Activated naive CD4-positive, alpha-beta T cell (primary cell): ENCODE measurements at places on chromosomes 13 and 19.
A peak's percentile ranks its signal among the peaks of the same experiment; 100 is the strongest.

DNA sequence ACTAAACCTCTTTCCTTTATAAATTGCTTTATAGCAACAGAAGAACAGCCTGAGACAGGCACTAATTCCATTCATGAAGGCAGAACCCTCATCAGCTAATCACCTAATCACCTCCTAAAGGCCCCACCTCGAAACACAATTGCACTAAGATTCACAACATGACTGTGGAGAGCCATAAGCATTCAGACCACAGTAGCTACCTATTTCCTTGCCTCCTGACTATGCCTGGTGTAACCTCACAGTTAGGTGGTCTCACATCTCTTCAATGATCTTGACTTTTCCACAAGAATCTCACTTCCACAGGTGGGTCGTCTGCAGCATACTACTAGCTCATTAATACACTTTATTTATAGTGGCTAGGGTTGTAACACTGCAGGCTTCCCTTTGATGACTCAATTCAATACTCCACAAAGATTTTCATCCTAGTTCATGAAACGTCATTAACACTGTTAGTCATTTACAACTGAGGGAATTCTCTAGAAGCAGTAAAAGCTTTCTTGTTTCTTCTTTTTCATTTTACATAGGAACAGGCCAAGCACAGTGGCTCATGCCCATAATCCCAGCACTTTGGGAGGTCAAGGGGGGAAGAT is 27.1 kb downstream of the STK24 start:
- no peak for DNase-seq

GRCh38 chr13:42048342-42048683 is at the start of gene DGKH:
TSS of gene DGKH (plus strand) at chr13:42048648. CDS start at chr13:42048774, 126 bp downstream.
- DNase-seq, result no peak

GRCh38 chr19:3785451-3785937 is 687 bp downstream of the MATK start:
- no peak for DNase-seq

- no peak for DNase-seq
These were observed 7.2 kb downstream of the CDC16 start for GRCh38 chr13:114241918-114242317.

GRCh38 chr13:102208347-102208746 is 193.5 kb downstream of the FGF14 start:
- DNase-seq, result no peak

DNA sequence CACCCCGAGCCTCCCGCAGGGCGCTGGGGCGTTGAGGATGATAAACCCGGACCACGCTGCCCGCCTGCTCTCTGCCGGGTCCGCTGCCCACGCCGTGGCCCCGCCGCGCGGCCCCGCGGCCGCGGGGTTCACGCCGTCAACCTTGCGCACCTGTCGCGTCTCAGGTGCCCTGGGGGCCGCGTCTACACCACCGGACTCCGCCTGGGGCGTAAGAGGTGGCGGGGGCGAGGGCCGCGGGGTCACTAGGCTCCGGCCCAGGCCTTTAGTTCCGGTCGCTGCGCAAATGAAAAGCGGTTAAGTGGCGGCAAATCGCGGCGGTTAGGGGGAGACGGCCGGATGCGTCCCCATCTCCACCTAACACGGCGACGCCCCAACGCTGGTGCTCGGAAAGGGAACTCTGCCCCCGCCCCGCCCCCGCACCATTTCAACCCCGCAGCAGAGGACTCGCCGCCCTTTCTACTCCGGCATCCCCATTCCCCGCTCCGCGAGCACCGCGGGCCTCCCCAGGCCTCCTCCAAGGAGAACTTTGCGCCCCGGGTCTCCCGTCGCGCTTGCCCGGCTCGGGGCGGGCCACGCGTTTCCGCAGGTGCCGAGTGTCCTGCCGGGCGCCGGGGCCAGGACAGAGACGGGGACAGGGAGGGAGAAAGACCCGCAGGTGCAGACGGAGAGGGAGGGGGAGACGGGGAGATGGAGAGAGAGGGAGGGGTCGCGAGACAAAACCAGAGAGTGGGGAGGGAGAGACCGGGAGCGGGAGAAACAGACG is 4.3 kb downstream of the ONECUT3 start:
- no peak for DNase-seq

- DNase-seq, result no peak
These were observed 565.1 kb downstream of the LIG4 start for GRCh38 chr13:107650081-107650701.

- no peak for DNase-seq
These were observed 10.2 kb downstream of the C2CD4C start for GRCh38 chr19:398719-399118.

DNA sequence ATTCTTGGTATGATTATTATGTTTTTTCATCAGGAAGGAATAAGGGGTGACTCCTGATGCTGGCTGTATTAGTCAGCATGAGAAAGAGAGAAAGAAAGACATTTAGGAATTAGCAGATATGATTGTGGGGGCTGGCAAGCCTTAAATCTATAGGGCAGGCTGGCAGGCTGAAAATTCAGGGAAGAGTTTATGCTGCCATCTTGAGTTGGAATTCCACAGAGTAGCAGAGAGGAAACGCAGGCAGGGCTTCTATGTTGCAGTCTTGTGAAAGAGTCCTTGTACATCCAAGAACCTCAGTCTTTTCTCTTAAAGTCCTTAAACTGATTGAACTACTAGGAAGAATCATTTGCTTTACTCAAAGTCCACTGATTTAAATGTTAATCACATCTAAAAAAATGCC is 262.7 kb upstream of the SLC10A2 start:
- no peak for DNase-seq

GRCh38 chr19:35842666-35843272 is 9.5 kb downstream of the NPHS1 start:
- no peak for DNase-seq

GRCh38 chr19:55695511-55696290 is 20.7 kb downstream of the EPN1 start:
- DNase-seq, result no peak

DNA sequence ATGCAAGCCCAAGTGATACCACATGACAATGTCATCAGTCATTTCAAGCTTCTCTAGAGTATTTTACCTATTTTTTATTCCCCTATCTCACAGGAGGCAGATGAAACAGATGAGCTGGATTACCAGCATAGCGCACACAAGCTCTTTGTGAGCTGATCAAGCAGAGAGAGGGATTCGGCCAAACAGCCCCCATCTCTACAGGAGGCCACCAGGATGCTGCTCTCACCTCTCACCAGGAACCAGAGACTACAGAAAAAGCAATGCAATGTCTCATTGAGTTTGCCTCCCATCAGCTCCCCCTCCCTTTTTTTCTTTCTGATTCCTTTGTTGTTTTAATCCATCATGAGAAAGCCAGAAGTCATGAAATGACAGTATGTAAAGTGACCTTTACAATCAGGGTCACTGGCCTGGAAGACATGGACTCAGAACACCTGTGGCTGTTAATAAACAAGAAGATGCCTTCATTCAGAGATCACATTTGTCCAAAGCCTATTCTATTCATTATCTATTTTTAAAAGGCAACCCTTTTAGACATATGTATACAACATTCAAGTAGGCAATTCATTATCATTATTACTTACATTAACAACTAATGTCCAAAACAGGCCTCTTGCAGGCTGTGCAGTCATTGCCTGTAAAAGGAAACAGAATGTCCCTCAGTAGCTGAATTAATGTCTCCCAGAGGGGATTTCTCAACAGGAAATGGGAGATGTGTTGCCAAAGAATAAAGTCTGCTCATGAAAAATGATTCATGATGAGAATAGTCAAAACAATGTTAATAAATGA is 656.6 kb downstream of the TBC1D4 start:
- DNase-seq, result no peak

GRCh38 chr13:80134346-80134745 is 206.6 kb downstream of the SPRY2 start:
- DNase-seq, result no peak

- no peak for DNase-seq
These were observed 153.6 kb downstream of the KATNAL1 start for GRCh38 chr13:30153545-30154426.

- DNase-seq, result no peak
These were observed 711.4 kb downstream of the DIAPH3 start for GRCh38 chr13:59452189-59452890.

DNA sequence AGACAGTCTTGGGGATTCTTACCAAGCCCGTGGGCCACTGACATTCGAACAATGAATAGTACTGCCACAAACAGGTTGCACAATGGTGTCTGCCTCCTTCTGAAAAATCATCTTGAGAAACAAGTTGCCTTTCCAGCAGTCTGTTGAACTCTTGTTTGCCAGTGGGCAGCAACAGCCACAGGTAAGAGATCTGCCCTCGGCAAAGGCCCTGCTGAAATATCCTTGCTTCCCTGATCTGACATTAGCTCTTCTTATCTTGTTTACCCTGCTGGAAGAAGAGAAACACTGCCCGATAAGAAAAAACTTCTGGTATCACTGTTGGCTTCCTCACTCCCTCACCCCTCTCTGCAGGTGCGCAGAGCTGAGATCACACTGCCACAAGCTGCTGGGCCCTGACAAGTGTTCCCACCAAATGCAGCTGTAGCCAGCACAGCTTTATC is 2.0 kb downstream of the DOCK9 start:
- no peak for DNase-seq

- no peak for DNase-seq
These were observed 1.6 kb downstream of the SOHLH2 start for GRCh38 chr13:36212789-36213188.

GRCh38 chr19:45066921-45067661 is 9.2 kb downstream of the ZNF296 start:
- DNase-seq, result no peak

- no peak for DNase-seq
These were observed 7.6 kb downstream of the TRAPPC6A start for GRCh38 chr19:45170146-45171106.

GRCh38 chr19:10095622-10095947 is 6.9 kb downstream of the ANGPTL6 start:
- no peak for DNase-seq

GRCh38 chr13:98223741-98224140 is 46.7 kb upstream of the RNF113B start:
- DNase-seq, result no peak

- DNase-seq, result no peak
These were observed 116.6 kb upstream of the RNF113B start for GRCh38 chr13:98293570-98294142.

GRCh38 chr13:112168761-112169160 is 101.8 kb downstream of the SOX1 start:
- no peak for DNase-seq

DNA sequence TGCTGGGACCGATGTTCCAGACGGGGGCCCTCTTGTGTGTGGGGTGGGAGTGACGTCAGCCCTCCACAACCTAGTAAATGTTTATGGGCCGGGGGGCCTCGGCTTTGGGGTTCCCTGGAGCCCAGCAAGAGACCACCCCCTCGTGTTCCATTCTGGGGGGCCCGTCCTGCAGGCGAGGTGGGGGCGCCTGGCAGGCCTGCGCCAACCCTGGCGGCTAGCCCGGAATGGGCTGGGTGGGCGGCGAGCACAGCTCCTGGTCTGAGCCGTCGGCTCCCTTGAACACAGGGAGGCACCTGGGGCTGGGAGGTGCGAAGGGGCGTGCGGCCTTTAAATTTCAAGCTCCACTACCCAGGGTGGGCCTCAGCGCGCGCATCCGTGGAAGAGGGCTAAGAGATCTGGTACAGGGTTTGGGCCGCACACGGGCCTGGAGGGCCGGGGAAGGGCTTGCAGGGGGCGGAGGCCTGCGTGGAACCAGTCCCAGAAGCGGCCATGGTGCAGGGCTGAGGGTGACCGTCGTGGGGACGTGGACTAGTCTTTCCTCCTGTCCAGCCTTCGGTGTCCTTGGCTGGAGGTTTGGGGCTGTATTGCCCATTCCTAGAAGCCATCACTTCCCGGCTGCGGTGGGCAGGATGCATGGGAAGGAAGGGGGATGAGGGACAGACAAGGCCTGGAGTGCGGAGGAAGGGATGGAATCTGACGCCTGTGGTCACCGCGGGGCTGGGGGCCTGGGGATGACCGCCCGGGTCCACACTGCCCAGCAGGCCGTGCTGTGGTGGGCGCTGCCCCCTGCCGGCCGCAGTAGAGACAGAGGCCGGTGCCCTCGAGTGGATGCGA is 11.4 kb downstream of the NDUFA11 start:
- no peak for DNase-seq

DNA sequence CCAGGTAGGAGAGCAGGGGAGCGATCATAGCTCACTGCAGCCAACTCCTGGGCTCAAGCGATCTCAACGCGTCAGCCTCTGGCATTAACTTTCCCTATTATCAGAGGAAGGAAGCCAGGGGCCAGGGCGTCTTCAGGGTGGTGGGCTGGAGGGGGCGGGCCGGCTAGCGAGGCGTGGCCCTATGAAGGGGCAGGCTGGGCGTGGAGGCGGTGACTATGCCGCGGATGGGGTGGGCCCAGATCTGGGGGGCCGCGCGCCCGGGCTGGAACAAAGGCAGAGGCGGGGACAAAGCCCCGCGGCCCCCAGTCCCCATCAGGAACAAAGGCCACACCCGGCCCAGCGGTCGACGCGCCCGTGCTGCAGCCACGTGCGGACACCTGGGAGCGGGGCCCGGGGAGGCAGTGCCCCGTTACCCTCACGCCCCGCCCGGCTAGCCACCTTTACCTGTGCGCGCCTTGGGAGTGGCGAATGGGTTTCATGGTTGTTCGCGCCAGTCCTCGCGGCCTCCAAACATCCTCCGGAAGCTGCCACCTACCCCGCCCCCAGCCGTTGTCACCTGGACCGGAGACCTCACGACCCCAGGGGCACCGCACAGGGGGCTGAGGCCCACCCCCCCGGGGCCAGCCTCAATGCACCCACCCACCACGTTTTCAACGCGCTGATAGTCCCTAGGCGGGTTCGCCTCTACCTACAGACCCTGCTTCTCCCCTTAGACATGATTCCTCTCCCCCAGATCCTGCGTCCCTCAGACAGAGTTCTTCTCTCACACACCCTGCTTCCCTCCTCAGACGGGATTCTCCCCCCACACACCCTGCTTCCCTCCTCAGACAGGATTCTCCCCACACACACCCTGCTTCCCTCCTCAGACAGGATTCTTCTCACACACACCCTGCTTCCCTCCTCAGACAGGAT is 5.4 kb upstream of the TRIM28 start:
- no peak for DNase-seq

DNA sequence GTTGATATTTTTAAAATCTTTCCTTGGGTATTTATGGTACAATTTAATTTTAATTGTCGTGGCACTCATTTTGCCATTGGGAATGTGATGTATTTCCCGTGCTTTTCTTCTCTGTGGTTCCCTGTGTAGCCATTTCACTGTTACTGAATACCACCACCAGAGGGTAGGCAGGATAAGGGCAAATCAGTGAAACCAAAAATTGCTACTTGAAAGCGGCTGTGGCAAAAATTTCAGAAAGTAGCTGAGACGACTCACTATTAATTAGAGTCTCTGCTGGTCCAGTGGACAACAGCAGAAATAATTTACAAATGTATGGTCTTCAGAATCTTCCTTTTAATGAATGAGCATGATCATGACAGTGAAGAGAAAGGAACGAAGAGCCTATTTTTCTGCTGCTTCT is 34.4 kb upstream of the MIR17HG start:
- DNase-seq, result no peak

- DNase-seq, result peak; percentile 31
These were observed 622 bp downstream of the DNM2 start for GRCh38 chr19:10718205-10719196.

GRCh38 chr13:37366044-37366770 is 232.4 kb downstream of the POSTN start:
- DNase-seq, result no peak
